ENCODE measurements at places on chromosomes 11 and 22.

DNA sequence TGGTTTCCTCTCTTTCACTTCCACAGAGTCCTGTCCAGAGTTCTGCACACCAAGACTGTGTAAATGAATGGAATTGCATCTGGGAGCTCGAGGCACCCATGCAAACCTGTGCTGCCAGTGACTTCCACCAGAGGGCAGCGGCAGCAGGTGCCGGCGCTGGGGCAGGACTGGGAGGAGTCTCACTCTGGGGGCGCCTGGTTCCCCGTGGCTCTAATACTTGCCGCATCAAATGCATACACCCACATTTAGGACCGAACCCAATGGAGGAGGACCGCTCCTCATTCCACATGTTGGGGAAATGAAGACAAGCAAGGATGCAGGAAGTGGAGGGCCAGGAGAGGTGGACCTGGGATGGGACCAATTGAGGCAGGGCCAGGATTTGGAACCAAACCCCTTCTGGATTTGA, 1.1 kb upstream of the CD6 start:
- DNase-seq: peak; percentile 71

GRCh38 chr11:97570636-97571035, 1180.8 kb downstream of the JRKL start:
- DNase-seq: no peak

DNA sequence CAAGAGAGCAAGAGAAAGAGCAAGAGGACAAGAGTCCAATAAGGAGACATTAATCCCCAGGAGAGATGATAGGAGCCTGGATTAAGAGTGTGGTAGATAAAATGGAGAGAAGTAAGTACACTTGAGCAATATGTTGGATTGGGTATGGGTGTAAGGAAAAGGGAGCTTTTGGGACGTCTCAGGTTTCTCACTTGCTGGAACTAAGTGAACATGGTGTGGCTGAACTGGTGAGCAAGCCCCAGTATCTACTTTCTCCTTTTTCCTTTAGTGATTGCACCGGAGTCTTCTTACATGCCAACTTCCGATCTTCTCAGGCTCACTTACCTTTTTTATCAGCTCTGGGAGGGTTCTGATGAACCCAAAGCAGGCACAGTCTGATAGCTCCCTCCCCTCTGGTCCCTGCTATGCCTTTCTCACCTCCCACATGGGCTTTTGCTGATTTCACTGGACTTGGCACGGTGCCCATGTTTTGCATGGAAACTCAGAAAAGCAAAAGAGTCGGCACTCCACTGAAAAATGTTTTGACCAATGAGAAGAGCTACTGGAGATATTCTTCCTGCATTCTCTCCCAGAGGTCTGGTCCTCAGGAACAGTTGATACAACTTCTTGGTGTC, 14.5 kb upstream of the APLNR start:
- no peak for DNase-seq

DNA sequence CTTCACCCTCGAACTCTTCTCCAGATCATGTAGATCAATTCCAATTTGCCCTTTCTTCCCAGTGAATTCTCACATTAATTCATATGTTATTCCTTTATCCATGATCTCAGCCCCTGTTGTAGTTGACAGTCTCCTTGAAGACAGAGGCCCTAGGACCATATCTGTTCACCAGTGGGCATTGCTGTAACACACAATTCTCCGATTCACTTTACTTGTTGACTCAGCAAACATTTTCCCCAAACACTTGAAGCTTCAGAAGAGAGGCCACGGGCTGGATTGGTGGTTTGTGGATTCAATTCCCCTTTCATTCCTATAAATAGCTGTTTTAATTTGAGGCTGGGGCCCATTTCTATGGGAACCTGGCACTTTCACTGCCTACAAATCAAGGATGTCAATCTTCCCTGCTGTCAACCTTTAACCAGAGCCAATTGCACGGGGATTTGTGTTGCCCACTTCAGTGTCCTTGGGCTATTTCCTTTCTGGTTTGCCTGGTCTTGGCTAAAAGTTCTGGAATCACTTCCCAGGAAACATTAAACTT, 393.0 kb upstream of the KIRREL3 start:
- no peak for DNase-seq

DNA sequence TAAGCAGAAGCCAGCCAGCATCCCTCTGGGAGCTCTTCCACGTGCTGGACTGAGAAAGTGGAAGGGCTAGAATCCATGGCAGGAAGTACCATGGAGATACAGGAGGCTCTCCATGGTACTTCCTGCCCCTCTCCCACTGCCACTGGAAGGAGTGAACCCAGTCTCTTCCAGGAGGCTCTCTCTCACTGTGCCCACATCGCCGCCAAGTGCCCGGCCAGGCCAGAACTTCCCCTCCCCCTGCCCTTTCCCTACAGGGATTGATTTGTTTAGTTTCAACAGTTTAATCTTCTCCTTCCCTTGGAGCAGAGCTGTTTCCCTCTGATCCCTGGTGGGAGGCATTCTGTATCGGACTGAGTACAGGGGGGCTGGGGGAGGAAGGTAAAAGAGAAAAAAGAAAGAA, 133.6 kb downstream of the DSCAML1 start:
- DNase-seq: no peak

GRCh38 chr11:21811572-21811971, 381.3 kb upstream of the ANO5 start:
- no peak for DNase-seq

DNA sequence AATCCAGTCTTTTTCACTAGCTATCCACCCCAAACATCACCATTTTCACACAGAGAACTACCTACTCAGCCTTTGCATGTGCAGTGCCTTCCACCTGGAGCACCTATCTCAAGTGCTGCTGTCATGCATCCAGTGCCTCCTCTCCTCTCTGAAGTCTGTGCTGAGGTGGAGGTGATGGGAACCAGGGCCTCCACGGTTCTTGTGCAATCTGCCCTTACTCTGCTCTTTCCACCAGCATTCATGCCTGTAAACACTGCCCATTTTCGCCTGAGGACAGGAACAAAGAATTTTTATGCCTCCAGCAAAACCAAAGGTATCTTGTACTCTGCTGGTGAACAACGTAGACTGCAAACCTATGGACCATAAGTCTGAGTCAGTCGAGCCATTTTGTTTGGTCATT, 27.0 kb downstream of the PITPNB start:
- DNase-seq: no peak
